ENCODE measurements at places on chromosomes 13 and 19. TPM values are rescaled to one million over a fixed set of nuclear protein-coding genes. Genes with fewer than 3 reads are reported as not detected.

The RASGRP4 gene
- not detected for total RNA-seq

The DOCK6 gene
- total RNA-seq, result 81.7 TPM

The OR1I1 gene
- not detected for total RNA-seq

The ZGLP1 gene
- total RNA-seq, result 7.6 TPM

The ZNF471 gene
- not detected for total RNA-seq

The LYPD3 gene
- 0.27 TPM for total RNA-seq

DNA sequence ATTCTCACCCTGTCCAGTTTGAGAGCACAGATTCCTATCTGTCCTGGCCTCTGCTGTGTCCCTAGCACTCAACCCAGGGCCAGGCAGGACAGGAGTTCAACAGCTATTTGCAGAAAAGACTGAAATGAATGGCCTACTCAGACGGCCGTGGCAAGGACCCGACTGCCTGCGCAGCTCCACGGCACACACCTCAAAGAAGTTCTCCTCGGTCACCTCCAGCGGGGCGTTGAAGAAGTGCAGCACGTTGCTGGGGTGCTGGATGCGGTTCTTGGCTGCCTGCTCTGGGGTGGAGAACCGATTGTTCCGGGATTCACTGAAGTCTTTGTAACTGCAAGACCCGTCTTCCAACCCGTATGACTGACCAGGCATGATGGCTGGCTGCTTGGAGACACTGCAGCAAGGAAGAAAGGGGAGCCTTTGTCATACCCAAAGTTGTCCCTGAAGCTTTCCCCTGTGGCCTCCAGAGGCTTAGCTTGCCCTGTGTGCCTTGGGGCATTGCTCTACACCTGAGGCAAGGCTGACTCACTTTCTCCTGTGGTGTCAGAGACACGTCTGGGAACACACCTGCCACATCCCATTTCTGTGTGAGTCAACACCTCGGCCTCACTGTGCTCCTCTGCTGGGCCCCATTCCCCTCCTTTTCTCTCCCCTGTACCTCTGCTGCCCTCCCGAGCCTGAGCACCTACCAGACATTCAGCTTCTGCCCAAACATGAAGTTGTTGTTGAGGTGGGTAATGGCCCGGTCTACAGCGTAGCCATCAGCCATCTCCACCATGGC, 6.8 kb upstream of the ECH1 start:
- peaks cover 58% of the 10 kb centered on the region for H3K36me3 ChIP-seq
- no peaks in the 10 kb centered on the region for H3K27me3 ChIP-seq
- DNase-seq, result no peak
- H3K4me1 ChIP-seq, result no peaks in the 10 kb centered on the region

- no peak for DNase-seq
- peak overlapping the region; percentile 39 for H3K27ac ChIP-seq
- no peak overlapping the region for H3K4me3 ChIP-seq
Observed at GRCh38 chr13:33353210-33353609, 67.7 kb upstream of the STARD13 start.

DNA sequence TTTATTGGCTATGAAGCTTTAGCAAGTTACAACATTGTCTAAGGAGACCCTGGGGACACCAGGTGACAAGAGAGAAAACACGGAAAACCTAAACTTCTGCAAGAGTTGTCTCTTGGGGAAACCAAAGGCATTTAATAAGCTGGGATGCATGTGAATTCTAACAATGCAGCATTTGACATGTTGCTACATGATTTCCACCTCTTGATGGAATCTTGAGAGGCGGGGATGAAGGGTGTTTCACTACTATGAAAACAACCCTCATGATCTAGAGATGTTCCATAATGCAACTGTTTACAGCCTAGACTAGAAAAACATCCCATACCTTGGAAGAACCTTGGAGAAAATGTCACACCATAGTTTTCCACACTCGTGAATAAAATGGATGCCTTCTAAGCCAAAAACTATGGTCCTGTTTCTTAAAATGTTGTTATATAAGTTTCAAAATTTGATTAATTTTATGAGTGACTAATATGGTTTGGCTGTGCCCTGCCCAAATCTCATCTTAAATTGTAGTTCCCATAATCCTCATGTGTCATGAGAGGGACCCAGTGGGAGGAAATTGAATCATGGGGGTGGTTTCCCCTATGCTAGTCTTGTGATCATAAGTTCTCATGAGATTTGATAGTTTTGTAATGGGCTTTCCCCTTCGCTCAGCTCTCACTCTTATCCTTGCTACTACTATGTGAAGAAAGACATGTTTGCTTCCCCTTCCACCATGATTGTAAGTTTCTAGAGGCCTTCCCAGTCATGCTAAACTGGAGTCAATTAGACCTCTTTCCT, 164.6 kb downstream of the TNFSF13B start:
- no peak overlapping the region for H3K4me3 ChIP-seq
- H3K36me3 ChIP-seq, result no peaks in the 10 kb centered on the region
- no peak for DNase-seq
- H3K27me3 ChIP-seq, result no peaks in the 10 kb centered on the region

- peaks cover 51% of the 10 kb centered on the region for H3K27me3 ChIP-seq
- no peak overlapping the region for H3K27ac ChIP-seq
- no peaks in the 10 kb centered on the region for H3K36me3 ChIP-seq
- peaks cover 35% of the 10 kb centered on the region for H3K4me1 ChIP-seq
- no peak overlapping the region for H3K4me3 ChIP-seq
- no peak for DNase-seq
Observed at GRCh38 chr13:57633950-57634838, 2.6 kb downstream of the PCDH17 start.

DNA sequence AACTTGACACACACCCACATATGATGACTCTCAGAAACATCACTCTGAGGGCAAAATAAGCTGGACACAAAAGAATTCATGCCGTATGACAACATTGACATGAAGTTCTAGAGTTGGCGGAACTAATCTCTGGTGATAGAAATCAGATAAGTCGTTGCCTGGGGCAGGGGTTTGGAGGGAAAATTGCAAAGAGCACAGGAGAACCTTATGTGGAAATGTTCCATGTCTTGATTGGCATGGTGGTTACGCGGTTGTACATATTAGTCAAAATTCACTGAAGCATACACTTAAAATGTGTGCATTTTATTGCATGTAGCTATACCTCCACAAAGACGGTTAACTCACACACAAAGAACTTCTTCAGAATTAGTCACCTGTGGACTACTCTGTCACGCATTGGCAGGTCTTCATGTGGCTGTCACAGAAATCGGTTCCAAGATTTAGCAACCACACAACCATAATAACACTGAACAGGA, 137.8 kb upstream of the GJB6 start:
- no peaks in the 10 kb centered on the region for H3K4me1 ChIP-seq
- DNase-seq, result no peak
- H3K27me3 ChIP-seq, result peaks cover 56% of the 10 kb centered on the region
- no peak overlapping the region for H3K4me3 ChIP-seq
- no peak overlapping the region for H3K27ac ChIP-seq
- no peaks in the 10 kb centered on the region for H3K36me3 ChIP-seq

DNA sequence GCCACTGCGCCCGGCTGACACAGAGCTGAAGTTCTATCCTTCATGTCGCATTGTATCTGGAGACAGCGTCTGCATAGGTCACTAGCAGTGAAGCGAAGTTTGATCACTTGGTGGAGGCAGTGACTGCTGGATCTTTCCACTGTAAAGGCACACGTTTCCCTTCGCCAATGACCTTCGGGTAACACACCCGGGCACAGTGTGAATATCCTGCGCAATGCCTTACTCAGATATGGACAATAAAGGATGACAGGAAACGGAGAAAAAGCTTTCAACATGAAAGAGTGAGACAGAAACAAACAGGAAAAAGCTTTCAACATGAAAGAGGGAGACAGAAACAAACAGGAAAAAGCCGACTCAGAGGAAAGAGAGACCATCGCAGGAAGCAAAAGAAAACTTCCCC, 17.1 kb downstream of the ARL11 start:
- H3K4me3 ChIP-seq, result no peak overlapping the region
- H3K27ac ChIP-seq, result no peak overlapping the region
- no peak for DNase-seq

DNA sequence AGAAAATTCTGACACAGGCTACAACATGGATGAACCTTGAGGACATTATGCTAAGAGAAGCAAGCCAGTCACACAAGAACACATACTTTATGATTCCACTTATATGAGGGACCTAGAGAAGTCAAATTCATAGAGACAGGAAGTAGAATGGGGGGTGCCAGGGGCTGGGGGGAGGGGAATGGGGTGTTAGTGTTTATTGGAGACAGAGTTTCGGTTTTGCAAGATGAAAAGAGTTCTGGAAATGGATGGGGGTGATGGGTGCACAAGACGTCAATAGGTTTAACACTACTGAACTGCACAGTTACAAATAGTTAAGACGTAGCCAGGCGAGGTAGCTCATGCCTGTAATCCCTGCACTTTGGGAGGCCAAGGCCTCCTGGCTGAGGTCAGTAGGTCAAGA, 3.5 kb upstream of the ZNF787 start:
- H3K4me3 ChIP-seq, result no peak overlapping the region
- H3K27me3 ChIP-seq, result no peaks in the 10 kb centered on the region
- no peak for DNase-seq
- H3K36me3 ChIP-seq, result no peaks in the 10 kb centered on the region
- no peak overlapping the region for H3K27ac ChIP-seq

DNA sequence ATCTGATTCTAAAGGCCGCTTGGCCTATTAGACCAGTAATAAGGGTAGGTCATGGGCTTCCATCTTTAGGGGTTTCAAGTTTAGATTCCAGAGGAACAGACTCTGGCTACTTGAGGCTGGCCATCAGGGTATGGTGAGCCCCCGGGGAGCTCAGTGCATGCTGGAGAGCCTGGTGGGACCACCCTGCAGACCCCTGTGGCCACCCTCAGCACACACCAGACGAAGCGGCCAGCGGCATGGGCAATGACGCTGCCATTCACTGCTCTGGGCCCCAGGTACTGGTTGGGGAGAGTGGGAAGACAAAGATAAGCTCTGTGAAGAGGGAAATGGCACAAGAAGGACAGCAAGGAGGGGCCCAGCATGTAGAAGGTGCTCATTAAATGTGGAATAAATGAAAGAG, 98.8 kb upstream of the SLC15A1 start:
- H3K4me3 ChIP-seq, result no peak overlapping the region
- no peaks in the 10 kb centered on the region for H3K27me3 ChIP-seq
- DNase-seq, result no peak
- H3K27ac ChIP-seq, result no peak overlapping the region
- H3K4me1 ChIP-seq, result no peaks in the 10 kb centered on the region
- peaks cover 19% of the 10 kb centered on the region for H3K36me3 ChIP-seq

DNA sequence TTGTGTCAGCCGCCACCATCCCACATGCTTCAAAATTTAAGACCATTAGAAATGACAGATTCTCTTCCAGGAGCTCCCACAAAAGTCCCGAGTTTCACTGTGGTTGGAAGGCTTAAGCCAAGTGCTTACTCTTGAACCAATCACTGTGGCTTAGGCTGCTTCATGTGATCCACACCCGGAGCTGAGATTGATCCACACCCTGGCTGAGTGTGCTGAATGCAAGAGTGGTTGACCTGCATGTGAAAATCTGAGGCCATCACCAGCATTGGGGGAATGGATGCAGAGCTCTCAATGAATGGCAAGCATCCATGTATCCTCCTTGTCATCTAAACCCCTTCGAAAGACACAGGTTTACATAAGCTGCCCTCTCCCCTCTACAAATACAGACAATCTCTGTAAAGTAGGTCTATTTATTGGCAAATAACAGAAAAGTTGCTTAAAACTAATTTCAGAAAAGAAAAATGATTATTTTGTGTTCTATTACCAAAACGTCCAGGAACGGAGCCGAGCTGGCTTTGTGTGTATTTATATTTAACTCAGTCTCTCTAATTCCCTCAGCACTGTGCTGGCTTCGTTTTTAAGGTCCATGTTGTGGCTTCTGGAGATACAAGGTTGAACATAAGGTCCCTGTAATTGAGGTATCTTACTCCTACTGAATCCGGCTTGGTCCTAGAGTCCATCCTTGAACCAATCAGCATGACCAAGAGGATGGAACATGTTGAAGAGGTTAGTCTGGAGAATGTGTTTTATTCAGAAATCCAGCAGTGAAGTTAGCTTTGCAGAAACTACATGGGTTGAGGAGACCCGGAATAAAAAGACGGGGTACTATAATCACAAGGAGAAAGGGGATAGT, 332.4 kb downstream of the LIG4 start:
- H3K4me1 ChIP-seq, result no peaks in the 10 kb centered on the region
- H3K27ac ChIP-seq, result no peak overlapping the region
- peaks cover 4% of the 10 kb centered on the region for H3K27me3 ChIP-seq
- DNase-seq, result no peak

DNA sequence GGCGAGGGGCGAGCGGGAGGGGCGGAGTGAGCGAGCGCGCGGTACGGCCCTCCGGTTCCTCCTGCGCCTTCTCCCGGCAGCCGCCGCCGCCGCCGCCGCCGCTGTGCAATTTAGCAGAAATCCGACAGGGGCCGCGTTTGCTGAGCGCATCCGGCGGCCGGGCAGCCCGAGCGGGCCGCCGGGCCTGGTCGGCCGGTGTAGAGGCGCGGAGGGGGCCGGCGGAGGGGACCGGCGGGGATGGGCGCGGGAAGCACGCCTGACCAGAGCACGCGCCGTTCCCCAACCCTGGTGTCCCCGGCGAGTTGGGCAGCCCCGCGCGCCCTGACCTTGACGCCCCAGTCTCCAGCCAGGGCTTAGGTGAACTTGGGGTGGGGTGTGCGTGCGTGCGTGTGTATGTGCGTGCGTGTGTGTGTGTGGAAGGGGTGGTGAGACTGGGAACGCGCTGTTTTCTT, 144.5 kb upstream of the ZNF536 start:
- H3K27ac ChIP-seq, result no peak overlapping the region
- peaks cover 31% of the 10 kb centered on the region for H3K4me1 ChIP-seq
- H3K27me3 ChIP-seq, result peaks cover 70% of the 10 kb centered on the region
- peak; percentile 89 for DNase-seq
- H3K4me3 ChIP-seq, result peak overlapping the region; percentile 64

- H3K27me3 ChIP-seq, result peaks cover 40% of the 10 kb centered on the region
- DNase-seq, result no peak
- H3K4me1 ChIP-seq, result peaks cover 6% of the 10 kb centered on the region
- no peaks in the 10 kb centered on the region for H3K36me3 ChIP-seq
- no peak overlapping the region for H3K27ac ChIP-seq
Observed at GRCh38 chr19:47854459-47854858, 4.6 kb upstream of the TPRX2 start.

GRCh38 chr13:101489643-101490405, 37.3 kb downstream of the ITGBL1 start:
- no peak for DNase-seq
- H3K27me3 ChIP-seq, result no peaks in the 10 kb centered on the region
- H3K4me1 ChIP-seq, result peaks cover 89% of the 10 kb centered on the region
- peaks cover 65% of the 10 kb centered on the region for H3K36me3 ChIP-seq
- H3K27ac ChIP-seq, result peak overlapping the region; percentile 67

DNA sequence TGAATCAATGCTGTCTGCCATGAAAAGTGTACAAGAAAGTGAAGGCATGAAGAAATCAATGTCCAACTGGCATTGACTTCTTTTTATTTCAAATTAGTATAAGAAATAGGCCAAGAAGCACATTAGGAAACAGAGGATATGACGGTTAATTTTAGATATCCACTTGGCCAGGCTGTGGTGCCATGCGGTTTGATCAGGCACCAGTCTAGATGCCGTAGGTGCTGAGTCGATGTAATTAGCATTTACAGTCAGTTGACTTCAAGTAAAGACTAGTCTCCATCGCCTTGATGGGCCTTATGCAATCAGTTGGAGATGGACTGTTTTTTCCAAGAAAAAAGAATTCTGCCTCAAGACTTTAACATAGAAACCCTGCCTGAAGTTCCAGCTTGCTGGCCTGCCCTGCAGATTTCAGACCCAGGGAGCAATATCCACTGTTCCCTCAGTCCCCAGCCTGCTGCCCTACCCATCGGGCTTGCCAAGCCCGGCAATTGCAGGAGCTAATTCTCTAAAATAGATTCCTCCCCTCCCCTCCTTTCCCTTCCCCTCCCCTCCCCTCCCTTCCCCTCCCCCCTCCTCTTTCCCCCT, 120.5 kb upstream of the PEG3 start:
- no peak for DNase-seq
- H3K36me3 ChIP-seq, result peaks cover 2% of the 10 kb centered on the region
- H3K27ac ChIP-seq, result no peak overlapping the region
- no peaks in the 10 kb centered on the region for H3K4me1 ChIP-seq
- no peaks in the 10 kb centered on the region for H3K27me3 ChIP-seq
